ENCODE measurements at places on chromosomes 1 and 21.

DNA sequence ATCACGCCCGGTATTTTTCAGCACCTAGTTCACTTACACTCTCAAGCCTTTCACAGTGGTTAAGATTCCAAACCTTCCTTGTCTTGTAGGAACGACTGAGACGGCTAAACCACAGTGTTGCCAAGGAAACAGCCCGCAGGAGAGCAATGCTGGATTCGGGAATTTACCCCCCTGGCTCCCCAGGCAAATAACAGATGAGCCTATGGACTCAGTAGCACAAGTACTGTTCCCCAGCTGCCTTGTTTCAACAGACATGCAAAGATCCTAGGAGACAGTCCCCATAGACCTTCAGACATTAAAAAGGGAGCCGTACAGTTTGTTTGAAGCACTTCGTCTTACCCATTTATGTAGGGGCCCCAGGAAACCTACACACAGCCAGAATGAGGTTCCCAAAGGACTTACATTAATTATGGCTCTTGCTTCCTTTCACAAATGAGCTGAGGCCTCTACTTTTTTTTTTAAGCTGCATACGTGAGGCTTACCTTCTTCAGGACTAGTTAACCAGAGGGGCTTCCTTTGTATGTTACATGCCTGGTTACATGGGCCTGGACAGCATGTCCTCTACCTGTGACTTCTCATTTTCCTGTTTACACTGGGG is 2.7 kb downstream of the SNAPIN start:
- no peak for DNase-seq

- DNase-seq = no peak
Measured at GRCh38 chr1:22880174-22880601, 92.5 kb downstream of the LACTBL1 start.

DNA sequence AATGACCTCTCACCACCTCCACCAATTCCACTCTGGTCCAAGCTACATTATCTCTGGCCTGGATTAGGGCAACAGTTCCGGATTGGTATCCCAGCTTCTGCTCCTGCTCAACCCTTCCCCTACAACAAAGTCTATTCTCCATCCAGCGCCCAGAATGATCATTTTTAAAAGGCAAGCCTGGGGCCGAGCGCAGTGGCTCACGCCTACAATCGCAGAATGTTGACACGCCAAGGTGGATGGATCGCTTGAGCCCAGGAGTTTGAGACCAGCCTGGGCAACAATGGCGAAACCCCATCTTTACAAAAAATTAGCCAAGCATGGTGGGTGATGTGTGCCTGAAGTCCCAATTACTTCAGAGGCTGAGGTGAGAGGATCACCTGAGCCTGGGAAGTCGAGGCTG is 2.2 kb downstream of the LYST start:
- no peak for DNase-seq

GRCh38 chr1:114549137-114549536 is 32.3 kb downstream of the BCAS2 start:
- DNase-seq = no peak

DNA sequence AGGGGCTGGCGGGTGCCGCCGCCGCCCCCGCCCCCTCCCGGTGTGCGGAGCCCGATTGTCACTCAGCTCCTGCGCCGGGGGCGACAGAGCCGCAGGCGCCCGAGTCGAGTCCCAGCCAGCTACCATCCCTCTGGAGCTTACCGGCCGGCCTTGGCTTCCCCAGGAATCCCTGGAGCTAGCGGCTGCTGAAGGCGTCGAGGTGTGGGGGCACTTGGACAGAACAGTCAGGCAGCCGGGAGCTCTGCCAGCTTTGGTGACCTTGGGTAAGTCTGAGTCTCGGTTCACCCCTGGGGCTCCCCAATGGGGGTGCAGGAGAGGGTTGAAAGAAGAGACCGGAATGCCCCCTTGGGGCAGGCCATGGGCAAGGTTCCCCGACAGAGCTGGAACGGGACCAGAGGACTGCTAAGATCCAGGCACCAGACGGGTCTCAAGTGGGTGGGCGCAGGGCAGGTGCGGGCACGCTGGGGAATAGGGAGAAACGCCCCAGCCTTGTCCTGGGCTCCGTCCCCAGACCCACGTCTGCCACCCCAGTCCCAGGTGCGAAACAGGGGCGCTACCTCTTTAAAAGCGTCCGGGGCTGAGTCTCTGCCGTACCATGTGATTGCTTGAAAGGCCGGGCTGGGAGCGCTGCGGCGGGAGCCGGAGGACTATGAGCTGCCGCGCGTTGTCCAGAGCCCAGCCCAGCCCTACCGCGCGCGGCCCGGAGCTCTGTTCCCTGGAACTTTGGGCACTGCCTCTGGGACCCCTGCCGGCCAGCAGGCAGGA is at the start of gene ADORA1:
Gene ADORA1, plus strand, starts transcription at position 61 of the 765 bp plus-strand sequence. CDS start 1,116 bp downstream, outside the sequence.
- no peak for DNase-seq

- DNase-seq = no peak
Measured at GRCh38 chr1:211932231-211932932, 101.8 kb upstream of the LPGAT1 start.

DNA sequence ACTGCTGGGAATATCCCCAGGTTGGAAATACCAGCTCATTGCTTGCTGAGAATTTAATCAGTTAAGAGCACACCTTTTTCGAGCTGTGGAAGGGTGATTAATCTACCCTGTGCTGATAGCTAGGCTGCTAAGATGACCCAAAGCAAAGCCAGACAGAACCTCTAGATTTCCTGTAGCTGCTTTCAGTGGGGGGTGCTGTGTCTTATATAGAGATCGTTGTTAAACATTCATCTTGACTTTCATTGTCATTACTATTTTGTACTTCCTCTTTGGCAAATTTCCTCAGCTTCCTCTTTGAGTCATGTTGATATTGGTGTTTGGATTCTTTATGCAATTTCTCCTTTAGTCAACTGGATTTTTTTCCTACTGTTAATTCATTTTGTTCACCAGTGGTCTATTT is 155.3 kb downstream of the DISC1 start:
- DNase-seq = no peak

- no peak for DNase-seq
Measured at GRCh38 chr1:48026275-48026674, 29.1 kb upstream of the TRABD2B start.

GRCh38 chr1:59755069-59755685 is 59.6 kb upstream of the HOOK1 start:
- DNase-seq = no peak

DNA sequence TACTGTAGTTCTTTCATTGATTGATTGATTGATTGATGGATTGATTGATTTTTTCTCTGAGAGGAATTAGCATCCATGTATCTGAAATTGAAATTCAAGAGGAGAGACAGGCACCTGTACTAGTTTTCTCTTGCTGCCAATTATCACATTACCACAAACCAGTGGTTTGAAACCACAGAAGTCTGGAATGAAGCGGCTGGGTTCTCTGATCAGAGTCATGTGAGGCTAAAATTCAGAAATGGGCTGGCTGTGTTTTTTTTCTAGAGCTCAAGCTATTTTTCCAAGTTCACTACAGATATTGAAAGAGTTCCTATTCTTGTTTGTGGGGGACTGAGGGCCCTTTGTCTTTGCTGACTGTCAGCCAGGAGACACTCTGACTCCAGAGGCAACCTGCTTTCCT is 10.0 kb downstream of the NBPF3 start:
- no peak for DNase-seq

GRCh38 chr1:74964508-74965102 is 169.6 kb upstream of the LHX8 start:
- DNase-seq = no peak

GRCh38 chr1:81170721-81171120 is 630.0 kb upstream of the ADGRL2 start:
- no peak for DNase-seq

- DNase-seq = no peak
Measured at GRCh38 chr1:36879613-36880012, 154.7 kb downstream of the GRIK3 start.

DNA sequence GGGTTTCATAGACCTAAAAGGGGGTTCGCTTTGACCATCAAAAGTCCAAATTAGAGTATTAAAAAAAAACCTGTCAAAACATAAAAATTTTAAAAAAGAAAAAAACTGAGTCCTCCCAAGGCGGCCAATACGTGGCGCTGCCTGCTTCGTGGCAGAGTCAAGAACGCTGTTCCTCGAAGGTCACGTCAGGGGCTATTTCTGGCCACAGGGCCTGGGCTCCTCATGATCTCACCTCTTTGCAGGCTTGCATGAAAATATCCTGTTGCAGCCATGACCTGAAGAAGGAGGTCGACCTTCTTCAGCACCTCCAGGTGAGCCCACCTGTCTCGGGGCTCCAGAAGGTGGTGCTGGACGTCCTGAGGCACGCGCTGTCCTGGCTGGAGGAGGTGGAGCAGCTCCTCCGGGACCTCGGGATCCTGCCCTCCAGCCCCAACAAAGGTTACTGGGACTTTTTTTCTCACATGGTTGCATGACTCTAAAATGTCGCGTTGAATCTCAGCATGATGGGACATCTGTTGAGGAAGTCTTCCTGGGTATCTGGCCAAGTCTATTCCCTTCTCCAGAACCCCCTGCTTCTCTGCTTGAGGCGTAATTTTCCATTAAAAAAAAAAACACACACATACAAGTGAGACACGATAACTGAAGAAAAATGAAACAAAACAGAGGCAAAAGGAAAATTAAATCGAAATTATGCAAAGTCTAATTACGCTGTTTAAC is 80.4 kb upstream of the EFHD2 start:
- DNase-seq = no peak

GRCh38 chr1:19852036-19852435 is 30.2 kb upstream of the OTUD3 start:
- no peak for DNase-seq

DNA sequence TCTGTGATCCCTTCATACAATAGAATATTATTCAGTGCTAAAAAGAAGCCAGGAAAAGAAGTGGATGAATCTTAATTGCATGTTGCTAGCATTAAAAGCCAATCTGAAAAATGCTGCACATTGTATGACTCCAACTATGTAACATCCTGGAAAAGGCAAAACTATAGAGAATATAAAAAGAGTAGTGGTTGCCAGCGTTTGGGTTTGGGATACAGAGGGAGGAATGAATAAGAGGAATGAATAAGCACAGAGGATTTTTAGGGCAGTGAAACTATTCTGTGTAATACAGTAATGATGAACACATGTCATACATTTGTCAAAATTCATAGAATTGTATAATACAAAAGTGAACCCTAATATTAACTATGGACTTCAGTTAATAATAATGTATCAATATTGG is 42.5 kb downstream of the GPR88 start:
- no peak for DNase-seq

GRCh38 chr1:79681382-79681781 is 674.9 kb upstream of the ADGRL4 start:
- no peak for DNase-seq

DNA sequence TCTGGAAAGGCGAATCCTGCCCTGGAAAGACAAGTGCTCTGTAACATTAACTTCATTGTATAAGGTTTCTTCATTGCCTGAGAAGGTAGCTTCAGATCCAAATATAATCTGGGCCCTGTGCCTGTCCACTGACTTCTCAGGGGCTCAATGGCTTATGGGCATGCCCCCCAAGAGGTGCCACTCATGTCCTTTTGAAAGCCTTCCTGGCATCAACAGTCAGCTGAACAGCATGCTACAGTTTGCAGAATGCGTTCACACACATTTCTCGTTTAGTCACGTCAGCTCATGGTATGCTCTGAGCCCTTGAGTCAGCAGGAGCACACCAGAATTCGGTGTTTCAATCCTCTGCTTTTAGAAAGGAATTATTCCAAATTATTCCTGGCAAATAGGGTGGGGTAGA is 23.8 kb downstream of the TMCC2 start:
- no peak for DNase-seq

- DNase-seq = no peak
Measured at GRCh38 chr1:219659005-219659600, 46.2 kb upstream of the ZC3H11B start.

DNA sequence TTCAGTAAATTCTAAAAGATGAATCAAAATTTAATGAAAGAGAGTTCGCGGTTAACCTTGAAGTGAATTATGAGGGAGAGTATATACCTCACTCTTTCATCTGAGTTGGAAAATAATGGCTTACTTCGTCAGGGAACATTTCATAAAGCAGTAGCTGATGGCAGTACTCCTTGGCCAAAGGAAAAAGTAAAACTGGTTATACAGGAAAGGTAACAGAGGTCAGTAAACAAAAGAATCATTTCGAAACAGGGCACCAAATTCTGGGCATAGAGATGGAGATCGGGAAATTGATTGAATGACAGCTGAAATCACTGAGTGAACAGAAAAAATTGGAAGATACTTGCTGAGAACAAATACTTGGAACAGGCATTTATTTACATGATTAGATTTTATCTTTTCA is 199.0 kb downstream of the OLFM3 start:
- DNase-seq = no peak

DNA sequence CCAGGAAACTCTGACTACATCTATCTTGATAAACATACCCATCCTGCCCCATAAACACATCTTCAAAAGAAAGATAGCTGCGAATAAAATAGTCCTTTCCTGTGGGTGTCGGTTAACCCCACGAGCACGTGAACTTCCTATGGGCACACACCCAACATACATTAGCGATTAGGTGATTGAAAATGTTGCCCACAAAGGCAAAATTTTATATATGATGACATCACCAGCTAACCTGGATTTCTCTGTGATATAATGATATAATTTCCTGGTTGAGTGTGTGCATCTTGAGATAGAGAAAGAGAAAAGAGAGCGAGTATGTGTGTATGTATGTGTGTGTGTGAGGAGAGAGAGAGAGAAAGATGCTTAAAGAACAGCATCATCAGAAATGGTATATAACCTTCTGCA is 296.1 kb downstream of the PTPRC start:
- DNase-seq = no peak

- no peak for DNase-seq
Measured at GRCh38 chr1:25912076-25912831, 6.0 kb upstream of the STMN1 start.

DNA sequence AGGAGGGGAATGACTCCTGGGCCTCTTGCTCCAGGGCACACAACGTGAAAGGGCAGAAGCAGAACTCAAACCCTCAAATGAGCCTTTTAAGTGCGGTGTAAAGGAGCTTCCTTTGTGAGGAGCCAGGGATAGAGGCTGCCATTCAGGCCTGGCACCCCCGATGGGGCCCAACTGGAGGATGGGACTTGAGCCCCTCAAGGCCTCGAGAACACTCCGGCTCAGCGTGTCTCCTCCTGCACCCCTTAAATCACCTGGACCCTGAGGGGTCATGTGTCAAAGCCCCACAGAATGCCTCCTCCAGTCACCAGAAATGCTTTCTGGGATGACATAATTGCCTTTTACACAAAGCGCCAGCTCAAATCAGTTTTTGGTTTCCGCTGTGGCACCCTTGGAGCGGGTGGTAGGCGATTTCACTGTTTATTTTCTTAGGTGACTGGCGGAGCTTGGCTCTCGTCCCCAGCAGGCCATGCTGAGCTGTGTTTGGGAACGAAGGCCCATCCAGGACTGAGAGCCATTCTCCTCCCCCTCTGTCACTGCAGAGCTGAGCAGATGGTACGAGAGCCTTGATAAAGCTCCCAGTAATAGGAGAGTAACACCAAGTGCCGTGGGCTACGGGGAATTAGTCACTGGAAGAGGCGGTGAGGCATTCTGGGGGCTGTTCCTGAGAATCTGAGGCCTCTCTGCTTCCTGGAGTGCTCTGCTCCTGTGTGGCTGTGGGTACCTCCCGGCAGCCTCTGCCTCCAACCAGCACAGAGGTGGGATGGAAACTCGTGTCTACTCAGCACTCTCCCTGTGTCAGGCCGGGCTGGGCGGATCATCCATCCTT is 163.0 kb downstream of the GRIK3 start:
- DNase-seq = no peak

Data from activated naive CD4-positive, alpha-beta T cell (primary cell).